IMR-90 (cell line): ENCODE measurements at places on chromosomes 2 and 18. TPM values are rescaled to one million over a fixed set of nuclear protein-coding genes. Genes with fewer than 3 reads are reported as not detected.

DNA sequence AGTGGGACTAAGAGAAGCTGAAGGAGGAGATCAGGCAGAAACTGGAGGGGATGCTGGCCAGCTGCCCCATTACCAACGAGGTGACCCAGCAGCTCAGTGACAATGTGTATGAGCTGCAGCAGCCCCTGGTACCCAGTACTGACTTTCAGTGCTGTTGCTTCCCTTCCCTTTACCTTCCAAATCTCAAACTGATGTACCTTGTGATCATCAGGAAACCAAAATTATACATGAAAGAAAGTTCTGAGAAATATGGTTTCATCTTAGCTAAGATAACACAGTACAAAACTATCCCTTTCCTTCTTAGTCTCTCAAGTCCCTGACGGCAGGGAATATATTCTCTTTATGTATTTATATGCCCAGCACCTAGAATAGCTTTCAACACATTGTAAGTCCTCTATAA, 52.3 kb upstream of the CERS6 start:
- no peak for DNase-seq

DNA sequence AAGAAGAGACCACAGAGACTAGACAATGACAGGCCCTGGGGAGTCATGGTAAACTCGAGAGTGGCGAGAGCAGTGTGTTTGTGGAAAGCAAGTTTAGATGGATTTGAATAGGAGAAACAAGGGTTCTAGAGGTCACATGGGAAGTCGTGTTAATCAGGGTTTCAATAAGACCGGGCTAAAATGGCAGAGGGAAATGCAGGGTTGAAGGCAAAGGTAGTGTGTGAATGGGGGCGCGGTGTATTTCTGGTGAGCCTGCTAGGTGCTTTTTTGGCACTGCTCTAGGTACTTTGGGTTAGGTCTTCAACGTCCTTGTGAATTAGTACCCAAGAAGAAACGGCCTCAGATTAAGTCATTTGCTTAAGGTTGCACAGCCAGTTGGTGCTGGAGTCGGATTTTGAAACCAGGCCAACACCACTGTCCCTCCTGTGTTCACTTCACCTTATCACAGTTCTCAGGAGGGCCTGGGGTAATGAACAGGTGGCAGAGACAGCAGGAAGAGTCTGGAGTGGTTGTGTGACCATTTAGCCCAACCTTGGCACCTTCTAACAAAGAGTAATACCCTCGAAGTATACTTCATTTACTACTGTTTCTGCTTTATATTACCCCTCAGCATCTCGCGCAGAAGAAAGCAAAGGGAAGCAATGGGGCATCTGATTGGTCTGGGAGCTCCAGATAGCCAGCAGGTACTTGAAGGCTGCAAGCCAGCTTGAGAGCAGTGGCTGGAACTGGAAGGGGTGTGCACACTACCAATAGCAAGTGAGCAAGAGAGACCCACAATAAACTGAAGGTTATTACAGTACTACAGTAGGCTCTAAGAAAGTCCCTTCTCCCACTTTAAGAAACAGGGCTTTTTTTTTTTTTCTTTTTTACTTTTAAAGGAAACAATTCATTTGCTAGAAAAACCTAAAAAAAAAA, 33.4 kb upstream of the GAREM2 start:
- no peak for DNase-seq

DNA sequence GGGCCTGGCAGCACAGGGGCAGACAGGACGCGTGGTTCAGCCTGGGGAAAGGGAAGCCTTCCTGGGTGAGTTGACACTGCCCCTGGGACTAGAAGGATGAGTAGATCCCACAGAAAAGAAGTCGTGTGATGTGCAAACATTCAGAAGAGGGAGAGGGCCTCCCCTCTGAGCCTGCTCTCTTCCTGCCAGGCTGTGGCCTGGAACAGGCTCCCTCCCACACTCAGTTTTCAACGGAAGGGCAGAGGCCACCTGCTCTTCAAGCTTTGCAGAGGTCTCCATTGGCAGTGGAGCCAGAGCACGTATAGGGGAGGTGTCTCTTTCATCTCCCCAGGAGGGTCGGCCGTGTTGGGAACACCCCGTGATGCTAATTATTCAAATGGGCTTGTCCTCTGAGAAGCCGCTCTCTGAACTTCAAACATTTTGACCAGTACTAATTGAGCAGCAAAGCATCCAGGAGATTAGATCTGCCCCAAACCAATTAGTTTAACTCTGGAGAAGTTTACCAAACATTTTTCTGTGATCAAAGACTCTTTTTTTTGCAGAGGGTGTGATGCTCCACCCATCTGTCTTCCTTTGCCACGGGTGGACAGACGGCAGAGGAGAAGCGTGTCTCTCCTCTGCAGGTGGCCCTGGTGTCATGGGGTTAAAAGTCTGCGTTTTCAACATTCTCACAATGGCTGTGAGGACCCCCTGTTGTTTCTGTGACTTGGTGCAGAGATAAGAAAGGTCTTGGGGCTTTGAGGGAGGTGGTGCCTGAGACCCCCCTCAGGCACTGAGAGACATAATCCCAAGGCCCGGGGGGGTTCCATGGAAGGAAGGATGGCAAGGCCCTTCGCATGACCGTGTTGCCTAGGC, 29.5 kb upstream of the ODC1 start:
- DNase-seq, result no peak

DNA sequence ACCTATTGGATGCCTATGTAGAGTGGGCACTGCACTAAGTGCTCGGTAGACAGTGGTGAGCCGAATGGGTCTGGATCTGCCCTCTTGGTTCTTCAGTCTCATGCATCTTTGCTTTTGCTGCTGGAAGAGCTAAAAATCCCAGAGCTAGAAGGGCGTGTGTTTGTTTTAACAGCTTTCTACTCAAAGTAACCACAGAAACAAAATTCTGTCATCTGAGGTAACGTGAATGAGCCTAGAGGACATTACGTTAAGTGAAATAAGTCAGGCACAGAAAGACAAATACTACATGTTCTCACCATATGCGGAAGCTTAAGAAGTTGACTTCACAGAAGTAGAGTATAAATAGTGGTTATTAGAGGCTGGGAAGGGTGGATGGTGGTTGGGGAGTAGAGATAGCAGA, 119.8 kb downstream of the PLB1 start:
- DNase-seq, result no peak

DNA sequence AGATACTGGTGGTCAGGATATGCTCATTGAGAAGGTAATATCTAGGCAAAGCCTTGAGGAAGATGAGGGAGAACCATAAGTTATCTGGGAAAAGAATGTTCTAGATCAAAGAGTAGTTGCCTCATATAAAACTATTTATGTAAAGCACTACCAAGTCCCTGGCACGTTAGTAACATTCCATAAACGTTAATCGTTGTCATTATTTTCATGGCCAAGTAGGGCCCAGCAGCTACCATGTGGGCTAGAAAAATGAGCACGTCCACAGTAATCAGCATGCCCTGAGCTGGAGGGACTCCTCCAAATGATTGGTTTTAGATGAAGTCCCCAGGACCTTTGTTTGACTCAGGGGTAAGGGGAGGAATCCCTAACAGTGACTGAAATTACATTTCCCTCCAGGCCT, 32.7 kb upstream of the AFTPH start:
- DNase-seq, result peak; percentile 22

DNA sequence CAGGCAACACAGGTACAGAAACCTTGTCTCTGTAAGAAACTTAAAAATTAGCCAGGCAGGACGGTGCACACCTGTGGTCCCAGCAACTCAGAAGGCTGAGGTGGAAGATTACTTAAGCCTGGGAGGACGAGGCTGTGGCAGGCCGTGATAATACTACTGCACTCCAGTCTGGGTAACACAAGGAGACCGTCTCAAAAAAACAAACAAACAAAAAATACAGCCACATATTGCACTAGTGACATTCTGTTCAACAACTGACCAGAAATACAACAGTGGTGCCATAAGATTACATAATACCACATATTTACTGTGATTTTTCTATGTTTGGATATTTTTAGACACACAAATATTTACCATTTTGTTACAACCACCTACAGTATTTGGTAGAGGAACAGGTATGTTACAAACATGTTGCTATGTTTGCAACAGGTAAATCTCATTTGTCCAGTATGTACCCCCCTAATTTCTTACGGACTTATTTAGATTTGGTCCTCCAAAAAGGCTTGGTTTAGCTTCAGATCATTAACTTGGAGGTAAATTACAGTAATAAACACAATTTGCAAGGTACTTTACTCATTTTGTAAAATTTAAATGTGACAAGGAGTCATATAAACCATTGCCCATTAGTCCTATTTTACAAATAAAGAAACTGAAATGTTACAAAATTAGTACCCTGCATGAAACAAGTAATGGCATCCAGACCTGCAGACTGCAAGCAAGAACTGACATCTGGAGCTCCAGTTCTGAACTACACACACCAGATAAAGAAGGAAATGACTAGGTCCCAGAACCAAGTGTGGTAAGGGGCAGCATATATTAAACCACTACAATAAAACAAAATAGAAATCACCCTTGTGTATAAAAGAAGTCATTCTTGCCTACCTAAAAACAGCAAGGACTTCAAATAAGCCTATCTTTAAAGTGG, 36.8 kb downstream of the TRIP12 start:
- no peak for DNase-seq

- no peak for DNase-seq
These were observed 205.8 kb downstream of the INSIG2 start for GRCh38 chr2:118294063-118294462.

DNA sequence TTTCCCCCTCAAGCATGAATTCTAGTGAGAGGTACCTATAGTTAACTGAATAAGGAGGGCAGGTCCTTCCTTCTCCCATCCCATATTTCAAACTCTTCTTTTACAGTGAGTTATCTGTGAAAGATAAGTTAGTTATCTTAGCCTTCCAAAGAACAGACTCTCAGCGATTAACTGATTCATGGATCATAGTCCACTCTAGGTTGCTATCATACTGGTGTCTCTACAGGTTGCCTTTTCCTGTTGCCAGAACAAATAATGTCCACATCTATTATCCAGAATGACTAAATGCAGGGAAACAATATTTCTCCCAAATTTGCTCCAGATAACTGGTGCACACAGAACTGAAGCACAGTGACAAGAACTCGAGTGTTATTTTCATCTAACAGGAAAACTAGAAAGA, 68.3 kb downstream of the MEP1B start:
- no peak for DNase-seq

GRCh38 chr2:84234103-84234502, 225.0 kb downstream of the SUCLG1 start:
- DNase-seq, result no peak

Gene HDLBP
- 1,093 and 1,165 TPM in 2 replicates for total RNA-seq

Gene LDLRAD4
- total RNA-seq, result not detected in 2 replicates

Gene LYG2
- not detected in 2 replicates for total RNA-seq

Gene CCL20
- total RNA-seq, result not detected in 2 replicates

Gene CROCC2
- not detected in 2 replicates for total RNA-seq

Gene C2orf92
- 0.90 and 2.2 TPM in 2 replicates for total RNA-seq

Gene FBLN7
- total RNA-seq, result under 0.01 and 0.18 TPM in 2 replicates

Gene KIF1A
- total RNA-seq, result under 0.01 TPM in 1 of 2 replicates, not detected in the other

Gene EXOC6B
- 29.4 and 29.7 TPM in 2 replicates for total RNA-seq
